ENCODE measurements at places on chromosomes 12 and 14. TPM values are rescaled to one million over a fixed set of nuclear protein-coding genes. Genes with fewer than 3 reads are reported as not detected.

The CACNA2D4 gene
- total RNA-seq: 0.52 TPM

The CISTR gene
- total RNA-seq: not detected

The RPS26 gene
- total RNA-seq: 36.5 TPM

The TAS2R42 gene
- not detected for total RNA-seq

The LACRT gene
- total RNA-seq: not detected

The GDF3 gene
- 1.0 TPM for total RNA-seq

The FCF1 gene
- 15.1 TPM for total RNA-seq

The CIROP gene
- total RNA-seq: not detected

The TGM1 gene
- total RNA-seq: 0.52 TPM

The CLEC6A gene
- under 0.01 TPM for total RNA-seq

The TWF1 gene
- total RNA-seq: 33.4 TPM
